ENCODE measurements at places on chromosomes 7 and 10. TPM values are rescaled to one million over a fixed set of nuclear protein-coding genes. Genes with fewer than 3 reads are reported as not detected.

C10orf105 gene
- 0.14 TPM for polyA plus RNA-seq

DNA sequence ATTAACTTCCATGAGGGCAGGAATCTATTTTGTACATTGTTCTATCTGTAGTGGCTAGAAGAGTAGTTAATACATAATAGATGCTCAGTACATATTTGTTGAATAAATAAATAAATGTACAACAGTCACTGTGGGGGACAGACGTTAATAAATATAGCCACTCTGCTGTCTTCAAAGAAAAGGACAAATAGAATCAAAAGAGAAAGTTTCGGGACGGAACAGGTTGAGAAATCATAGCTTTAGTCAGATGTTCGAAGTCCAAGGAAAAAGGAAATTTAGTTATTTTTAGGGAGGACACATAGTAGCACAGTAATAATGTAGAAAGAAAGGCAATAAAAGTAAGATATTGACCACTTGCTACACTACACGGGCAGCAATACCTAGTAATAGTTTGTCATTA is 861.4 kb downstream of the PCDH15 start:
- no peak for DNase-seq

OPALIN gene
- polyA plus RNA-seq: not detected

NACAD gene
- polyA plus RNA-seq: 0.41 TPM

ACTL6B gene
- polyA plus RNA-seq: not detected

EIF4EBP2 gene
- polyA plus RNA-seq: 41.5 TPM

GRCh38 chr7:151023232-151023631 is 1.1 kb downstream of the ATG9B start:
- no peak for DNase-seq

UPK3BL2 gene
- polyA plus RNA-seq: 1.9 TPM

DNA sequence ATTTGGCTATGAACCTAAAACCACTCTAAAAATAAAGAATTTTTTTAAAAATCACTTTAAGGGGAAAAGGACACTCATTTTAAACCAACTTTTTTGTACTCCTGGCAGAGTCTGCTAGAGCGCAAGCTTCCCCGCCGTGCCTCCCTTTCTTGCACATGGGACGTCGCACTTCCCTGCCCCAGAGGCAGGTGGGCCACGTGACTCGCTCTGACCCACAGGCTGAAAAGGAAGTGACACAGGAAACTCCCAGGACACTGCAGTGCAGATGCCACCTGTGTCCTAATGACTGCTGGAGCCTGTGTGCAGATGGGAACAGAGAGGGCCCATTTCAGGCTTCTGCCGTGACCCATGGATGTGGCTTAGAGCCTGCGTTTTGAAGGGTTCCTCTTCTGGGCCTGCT is 142.1 kb upstream of the LANCL2 start:
- DNase-seq: no peak

DNA sequence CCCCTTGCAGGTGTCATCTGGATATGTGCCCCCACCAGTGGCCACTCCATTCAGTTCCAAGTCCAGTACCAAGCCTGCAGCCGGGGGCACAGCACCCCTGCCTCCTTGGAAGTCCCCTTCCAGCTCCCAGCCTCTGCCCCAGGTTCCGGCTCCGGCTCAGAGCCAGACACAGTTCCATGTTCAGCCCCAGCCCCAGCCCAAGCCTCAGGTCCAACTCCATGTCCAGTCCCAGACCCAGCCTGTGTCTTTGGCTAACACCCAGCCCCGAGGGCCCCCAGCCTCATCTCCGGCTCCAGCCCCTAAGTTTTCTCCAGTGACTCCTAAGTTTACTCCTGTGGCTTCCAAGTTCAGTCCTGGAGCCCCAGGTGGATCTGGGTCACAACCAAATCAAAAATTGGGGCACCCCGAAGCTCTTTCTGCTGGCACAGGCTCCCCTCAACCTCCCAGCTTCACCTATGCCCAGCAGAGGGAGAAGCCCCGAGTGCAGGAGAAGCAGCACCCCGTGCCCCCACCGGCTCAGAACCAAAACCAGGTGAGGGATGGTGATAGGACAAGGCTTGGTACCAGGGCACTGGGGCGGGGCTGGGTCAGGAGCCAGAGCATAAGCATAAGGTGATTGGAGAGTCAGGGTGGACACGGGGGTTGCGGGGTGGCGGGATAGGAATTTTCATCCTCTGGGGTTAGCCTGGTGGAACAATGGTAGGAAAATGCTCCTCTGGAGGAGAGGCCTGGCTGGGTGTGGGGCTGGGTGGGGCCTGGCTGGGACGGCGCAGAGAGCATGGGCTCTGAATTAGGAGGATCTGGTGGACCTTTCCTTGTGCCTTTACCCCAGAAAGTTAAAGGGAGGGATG is 1.9 kb downstream of the ZYX start:
- no peak for DNase-seq

GRCh38 chr7:148772297-148773089 is 73.8 kb downstream of the CUL1 start:
- DNase-seq: peak; percentile 94

AHR gene
- polyA plus RNA-seq: 10.2 TPM

SHTN1 gene
- polyA plus RNA-seq: 1.6 TPM

DNA sequence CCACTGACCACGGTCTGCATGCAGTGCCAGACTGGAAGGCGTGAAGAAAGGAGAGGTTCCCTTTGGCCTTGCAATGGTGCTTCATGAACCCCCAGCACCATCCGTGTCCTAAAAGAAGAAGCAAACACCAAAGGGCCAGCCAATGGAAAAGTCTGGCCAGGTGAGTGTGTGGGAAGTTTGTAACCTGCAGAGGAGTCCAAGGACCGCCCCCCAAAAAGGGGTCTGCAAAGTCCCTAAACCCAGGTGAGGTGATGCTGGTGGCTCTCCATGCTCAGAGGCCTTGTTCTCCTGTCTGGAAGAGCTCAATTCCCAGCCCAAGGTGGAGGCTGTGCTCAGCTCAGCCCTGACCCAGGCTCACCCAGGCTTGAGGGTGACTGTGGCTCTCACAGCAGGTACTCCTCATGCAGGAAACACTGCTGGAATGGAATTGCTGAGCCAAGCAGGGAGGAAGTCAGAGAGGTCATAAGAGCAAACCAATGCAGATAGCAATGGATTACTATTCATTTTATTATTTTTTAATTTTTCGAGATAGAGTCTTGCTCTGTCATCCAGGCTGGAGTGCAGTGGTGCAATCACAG is 52.4 kb upstream of the NANOS1 start:
- DNase-seq: no peak

GRCh38 chr7:148348466-148348865 is 242.1 kb upstream of the C7orf33 start:
- no peak for DNase-seq

NSUN5 gene
- polyA plus RNA-seq: 12.9 TPM

DNA sequence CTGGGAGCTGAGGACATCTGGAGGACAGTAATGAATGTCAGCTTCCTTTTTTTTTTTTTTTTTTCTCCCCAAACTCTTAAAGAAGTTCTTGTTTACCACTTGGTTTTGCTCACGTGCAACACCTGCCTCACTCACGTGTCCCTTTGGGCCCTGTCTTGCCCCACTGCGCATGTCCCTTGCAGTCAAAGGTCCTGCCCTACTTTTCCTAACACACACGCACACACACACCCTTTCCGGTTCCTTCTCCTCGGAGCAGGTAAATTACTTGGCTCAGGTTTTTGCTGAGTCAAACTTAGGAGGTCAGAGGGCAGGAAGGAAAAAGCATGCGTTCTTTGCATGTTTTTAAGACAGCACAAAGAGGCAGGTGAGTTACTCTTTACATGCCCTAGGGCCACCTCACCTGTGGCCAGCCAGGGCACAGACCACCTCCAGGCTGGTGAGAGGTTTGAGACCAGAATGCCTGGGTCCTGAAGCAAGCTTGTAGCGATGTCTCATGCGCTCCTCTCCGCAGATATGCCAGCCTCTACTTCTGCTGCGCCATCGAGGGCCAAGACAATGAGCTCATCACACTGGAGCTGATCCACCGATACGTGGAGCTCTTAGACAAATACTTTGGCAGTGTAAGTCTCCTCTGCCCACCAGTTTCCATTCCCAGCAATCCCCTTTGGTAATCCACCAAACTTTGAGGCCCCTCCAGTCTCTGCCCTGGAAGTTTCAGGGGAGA is 2.8 kb downstream of the AP1S1 start:
- DNase-seq: no peak

NRAP gene
- polyA plus RNA-seq: not detected
